ENCODE measurements at places on chromosomes 13 and 19. TPM values are rescaled to one million over a fixed set of nuclear protein-coding genes. Genes with fewer than 3 reads are reported as not detected.

Gene ICAM1
- 95.9 TPM for total RNA-seq

Gene ONECUT3
- not detected for total RNA-seq

Gene RNF17
- not detected for total RNA-seq

Gene ATP8B3
- total RNA-seq = 2.1 TPM

Gene TEX29
- 0.97 TPM for total RNA-seq

Gene C13orf42
- total RNA-seq = not detected
